CD4-positive, alpha-beta T cell treated with Interferon alpha-2 for 1 hour (primary cell): ENCODE measurements at places on chromosomes 2 and 18.
A peak's percentile ranks its signal among the peaks of the same experiment; 100 is the strongest.

DNA sequence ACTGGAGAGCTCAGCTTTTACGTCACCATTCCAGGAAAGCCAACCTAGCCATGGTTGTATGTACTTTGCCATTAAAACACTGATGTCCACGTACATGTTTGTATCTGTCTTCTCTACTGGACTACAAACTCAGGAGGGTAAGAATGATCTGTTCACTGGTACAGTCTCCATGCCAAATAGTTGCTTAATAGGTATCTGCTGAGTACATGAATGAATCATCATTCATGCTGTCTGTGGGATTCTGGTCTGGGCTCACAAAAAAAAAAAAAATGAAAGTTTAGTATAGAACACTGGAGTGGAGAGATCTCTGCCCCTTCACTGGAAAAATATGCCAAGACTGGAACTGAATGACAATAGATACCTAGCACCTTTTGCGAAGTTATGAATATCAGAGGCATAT is 102.6 kb upstream of the ITGA4 start:
- no peak for DNase-seq

DNA sequence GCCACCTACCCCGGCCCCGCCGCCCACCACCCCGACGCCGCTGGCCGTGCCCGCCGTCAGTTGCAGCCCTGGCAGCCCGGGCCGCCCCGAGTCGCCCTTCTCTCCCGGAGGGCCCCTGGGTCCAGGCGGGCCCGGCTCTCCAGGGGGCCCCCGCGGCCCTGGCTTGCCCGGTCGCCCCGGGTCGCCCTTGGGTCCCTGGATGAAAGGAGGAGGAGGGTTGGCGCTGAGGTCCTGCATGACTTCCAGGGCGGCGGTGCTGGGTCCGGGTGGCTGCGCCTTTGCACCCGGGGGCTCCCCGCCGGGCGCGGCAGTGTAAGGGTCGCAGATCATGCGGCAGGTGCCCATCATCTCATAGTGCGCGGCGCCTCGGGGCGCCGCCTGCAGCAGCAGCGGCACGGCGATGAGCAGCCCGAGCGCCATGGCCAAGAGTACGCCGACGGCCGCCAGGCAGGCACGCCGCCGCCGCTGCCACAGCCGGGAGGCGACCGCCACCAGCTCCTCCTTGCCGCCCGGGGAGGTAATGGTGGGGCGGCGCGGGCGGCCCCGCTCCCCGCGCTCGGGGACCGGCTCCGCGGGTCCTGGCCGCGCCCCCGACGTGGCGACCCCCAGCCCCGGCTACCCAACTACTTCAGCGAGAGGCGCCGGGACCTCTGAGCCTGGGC is 570 bp downstream of the C1QL2 start:
- no peak for DNase-seq

DNA sequence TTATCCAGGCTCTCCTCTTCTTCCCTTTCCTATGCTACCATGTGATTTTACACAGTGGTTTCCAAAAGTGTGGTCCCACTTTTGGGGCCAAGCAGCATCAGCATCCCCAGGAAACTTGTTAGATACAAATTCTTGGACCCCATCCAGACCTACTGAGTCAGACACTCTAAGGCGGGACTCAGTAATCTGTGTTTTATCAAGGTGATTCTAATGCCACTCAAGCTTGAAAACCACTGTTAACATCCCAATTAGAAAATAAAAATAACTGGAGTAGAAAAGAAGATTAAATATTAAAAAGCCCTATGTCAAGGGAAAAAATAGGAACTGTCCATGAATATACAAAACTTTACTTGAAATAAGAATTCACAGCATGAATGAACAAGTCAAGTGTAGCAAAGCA is 10.8 kb downstream of the DSG2 start:
- no peak for DNase-seq

GRCh38 chr2:101360232-101360631 is 27.1 kb downstream of the CREG2 start:
- DNase-seq: no peak

GRCh38 chr18:10114717-10115463 is 201.1 kb downstream of the VAPA start:
- no peak for DNase-seq

GRCh38 chr2:151181524-151181923 is 80.1 kb downstream of the RBM43 start:
- no peak for DNase-seq

- no peak for DNase-seq
These were observed 2173.5 kb upstream of the PIK3C3 start for GRCh38 chr18:39781565-39781964.

GRCh38 chr2:121149384-121149783 is 135.6 kb downstream of the TFCP2L1 start:
- DNase-seq: no peak

DNA sequence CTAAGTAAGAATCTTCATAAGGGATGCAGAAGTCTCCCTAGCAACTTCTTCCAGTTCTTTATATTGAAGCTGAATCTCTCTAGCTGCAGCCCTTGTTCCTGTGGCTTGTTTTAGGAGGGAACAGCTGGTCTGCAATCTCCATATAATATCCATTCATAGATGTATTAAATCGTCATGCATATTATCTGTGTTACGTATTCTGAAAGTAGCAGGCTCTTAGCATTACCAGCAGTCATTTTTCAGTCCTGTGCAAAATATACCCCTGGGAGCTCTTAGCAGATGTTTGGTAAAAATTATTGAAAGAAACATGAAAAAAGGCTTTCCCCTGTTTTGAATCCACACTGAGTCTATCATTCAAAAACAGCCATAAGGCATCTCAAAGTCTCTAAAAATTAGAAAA is 385.3 kb downstream of the IRS1 start:
- DNase-seq: no peak

DNA sequence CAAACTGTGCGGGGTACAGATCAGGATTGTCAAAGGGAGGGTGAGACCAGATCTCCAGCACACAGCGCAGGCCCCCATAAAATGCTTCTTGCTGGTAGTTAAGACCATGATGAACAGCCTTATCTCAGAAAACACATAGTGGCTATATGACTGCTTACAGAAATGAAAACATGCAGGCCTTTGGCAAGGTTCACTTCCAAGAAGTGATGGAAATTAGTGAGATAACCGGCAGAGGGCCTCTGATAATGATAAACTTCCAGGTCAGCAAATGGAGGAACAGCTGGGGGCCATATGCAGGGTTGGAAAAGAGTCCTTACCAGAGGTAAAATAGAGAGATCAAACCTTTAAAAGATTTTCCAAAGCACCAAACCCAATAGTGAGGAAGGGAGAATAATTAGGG is 46.6 kb downstream of the CFAP221 start:
- no peak for DNase-seq

GRCh38 chr2:171365232-171365631 is 68.6 kb downstream of the METTL8 start:
- no peak for DNase-seq

DNA sequence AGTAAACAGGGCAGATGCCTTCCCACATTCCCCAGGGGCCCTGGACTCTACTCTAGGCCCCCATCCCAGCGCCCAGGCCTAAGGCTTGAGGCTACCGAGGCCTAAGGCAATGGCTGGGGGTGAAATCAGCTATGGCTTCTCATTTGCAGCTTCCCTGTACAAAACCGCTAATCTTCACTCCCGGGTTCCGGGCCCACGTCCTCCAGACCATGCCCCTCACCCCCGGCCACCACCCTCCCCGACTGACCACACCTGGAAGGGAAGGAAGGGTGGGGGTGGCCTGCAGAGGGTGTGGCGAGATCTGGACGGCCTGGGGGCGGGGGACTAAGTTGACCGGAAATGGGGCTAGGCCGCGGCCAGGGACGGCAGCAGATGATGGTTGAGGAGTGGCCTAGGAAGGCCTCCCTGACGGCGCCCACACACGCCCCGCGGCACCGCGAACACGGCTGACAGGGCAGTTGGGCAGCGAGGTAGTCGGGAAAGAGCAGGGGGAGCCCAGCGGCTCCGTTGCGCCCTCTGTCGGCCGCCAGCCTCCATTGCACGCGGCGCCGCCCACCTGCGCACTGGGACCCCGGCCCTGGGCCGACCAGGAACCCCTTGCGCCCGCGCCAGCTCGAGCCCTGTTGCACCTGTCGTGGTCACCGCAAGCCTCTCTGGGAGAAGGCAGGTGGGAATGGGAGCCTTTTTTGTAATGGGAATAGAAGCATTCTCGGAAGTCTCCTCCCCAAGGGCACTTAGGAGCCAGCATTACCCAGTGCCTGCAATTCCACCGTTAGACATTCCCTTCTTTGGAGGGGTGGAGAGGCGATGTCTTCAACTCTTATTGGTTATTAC is 117.1 kb upstream of the STPG4 start:
- DNase-seq: peak; percentile 61

DNA sequence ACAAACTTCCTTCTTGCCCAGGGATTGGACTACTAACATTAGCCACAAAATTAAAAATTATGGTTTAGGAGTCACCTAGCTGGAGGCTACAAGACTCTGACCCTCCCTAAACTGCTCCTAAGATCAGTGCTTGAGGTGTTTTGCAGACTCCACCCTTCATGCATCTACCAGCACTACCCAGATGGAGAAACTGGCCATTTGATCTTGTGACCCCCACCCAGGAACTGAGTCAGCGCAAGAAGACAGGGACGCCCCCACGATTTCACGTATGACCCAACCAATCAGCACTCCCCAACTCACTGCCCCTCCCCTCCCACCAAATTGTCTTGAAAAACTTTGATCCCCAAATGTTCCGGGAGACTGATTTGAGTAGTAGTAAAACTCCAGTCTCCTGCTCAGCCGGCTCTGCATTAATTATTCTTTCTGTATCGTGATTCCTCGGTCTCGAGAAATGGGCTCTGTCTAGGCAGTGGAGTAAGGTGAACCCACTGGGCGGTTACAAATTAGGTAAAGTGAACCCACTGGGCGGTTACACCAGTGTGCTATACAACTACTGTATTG is 40.1 kb upstream of the CCDC88A start:
- no peak for DNase-seq

DNA sequence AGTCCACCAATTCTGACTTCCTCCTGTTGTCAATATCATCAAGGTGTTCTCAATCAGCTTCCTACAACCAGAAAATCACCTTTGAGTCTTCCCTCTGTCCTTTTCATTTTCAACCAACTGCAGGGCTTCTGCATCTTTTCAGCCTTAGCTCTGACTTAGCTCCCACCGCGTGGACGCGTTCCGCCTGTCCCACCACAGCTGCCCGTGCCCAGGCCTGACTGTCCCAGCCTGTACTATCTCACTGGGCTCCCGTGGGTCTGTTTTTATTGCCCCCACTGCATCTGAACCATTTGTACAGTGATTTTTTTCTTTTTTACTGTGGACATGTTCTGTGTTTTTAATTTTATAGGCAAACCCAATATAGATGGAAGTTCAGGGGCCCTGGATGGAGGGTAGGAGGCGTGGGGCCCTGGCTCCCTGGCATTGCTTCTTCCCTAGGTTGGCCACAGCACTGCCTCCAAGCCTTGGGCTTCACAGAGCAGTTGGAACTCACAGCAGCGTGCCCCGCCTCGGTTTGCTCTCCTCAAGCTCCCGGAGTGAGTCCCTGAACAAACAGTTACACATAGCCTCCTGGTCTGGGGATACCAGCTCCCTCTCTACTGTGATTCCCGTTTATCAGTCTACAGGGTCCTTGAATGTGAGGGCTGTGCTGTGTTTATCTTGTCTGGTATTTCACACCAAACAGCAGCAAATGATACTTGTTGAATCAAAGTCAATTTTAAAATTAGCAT is 280.6 kb upstream of the PXDN start:
- DNase-seq: no peak

DNA sequence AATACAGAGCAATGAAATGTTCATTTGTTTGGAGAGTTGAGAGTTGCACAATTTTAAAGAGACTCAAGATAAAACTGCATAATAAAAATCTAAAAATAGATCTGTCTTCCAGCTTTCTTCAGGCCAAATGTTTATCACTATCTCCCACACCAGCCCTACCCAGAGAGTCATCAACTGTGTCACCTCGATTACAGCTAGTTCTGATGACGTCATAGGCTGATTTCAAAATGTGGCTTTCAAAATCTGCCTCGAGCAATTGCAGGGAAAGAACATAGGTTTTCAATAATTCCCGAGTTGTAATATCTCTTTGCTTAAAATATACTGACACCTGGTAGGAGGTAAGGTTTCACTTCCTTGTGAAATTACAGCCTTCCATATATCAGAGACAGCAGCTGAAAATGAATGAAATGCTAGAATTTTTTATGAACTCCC is 677.6 kb upstream of the ID2 start:
- DNase-seq: peak; percentile 6

- DNase-seq: no peak
These were observed 51.7 kb downstream of the LONRF2 start for GRCh38 chr2:100270381-100271146.

DNA sequence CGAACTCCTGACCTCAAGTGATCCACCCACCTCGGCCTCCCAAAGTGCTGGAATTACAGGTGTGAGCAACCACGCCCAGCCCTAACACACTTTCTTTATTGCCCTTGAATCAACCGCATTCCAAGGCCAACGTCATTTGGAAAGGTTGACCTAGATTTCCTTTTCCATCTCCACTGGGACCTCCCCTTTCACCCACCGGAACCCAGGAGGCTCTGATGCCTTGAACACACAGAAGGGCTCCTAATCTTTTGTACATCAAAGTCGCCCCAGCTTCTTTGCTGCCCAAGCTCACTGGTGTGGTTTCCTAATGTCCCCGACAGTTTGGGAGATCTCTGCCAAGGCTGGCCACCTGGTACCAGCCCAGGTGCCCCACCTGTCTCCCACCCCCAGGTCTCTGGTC is 46.2 kb upstream of the CAB39 start:
- DNase-seq: no peak
